ENCODE measurements at places on chromosomes 4 and X.

DNA sequence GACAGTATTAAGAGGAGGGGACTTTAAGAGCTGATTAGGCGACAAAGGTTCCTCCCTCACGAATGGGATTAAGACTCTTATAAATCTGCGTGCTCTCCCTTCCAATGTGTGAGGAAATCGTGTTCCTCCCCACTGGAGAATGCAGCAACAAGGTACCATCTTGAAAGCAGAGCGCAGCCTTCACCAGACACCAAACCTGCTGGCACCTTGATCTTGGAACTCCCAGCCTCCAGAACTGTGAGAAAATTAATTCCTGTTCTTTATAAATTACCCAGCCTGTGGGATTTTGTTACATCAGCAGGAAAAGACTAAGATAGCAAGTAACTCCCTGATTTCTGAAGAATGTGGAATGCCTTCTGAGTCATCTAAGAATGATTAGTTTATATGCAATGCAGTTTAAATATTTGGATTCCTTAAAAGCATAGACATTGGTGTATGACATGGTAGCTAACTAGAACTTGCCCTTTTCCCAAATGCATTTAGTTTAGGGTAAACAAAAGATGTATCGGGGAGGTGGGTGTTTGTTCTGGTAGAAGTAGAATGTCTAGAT is 86.1 kb downstream of the USP46 start:
- DNase-seq: no peak

DNA sequence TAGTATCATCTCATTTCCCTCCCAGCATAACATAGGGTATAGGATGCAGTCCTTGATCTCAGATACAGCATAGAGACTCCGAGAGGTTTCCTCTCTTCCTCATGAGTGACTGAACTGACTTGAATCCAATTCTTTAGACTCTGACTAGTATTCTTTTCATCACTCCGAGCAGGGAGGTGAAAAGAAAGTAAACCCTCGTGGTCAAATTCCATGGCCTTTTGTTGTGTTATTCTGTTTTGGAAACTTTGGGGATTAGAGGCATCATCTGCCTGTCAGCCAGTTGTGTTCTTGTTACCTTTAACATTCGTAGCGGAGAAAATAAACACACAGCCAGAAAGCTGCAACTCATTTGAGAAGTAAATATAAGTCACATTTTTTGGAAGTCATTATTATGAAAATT is 206.6 kb downstream of the ARHGAP10 start:
- no peak for DNase-seq

DNA sequence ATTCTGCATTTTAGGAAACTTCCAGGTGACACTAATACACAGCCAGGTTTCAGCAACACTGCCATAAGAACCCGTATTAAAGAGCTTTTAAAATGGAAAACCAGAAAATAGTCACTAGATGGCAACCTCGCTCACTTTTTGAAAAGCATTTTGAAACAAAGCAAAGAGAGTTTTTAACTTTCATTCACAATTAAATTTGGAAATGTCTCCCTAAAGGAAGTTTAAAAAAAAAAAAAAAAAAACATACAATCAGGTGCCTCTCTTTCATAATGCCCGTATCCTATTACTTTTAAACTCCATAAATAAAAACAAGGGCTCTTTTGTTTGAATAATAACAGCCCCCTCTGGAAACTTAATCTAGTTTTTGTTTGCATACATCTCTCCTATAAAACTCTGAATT is 20.3 kb downstream of the MEPE start:
- DNase-seq: no peak

DNA sequence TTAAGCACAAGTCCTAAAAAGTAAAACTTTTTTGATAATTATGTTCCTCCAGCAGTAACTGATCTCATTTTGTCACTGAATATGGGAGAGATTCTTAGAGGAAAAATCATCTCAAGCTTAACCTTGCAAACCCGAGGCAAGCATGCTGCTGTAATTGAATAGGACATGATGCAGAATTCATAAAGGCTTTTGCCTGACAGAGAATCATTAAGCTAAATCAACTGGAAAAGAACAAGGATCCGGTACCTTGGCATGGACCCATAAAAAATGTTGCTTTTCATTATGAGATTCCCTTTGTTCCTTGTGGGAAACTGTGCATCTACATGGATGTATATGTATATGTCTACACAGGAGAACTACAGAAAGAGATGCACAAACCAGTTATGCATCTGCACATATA is 149.1 kb downstream of the PAPSS1 start:
- no peak for DNase-seq

GRCh38 chrX:37867536-37868153 is 20.3 kb upstream of the DYNLT3 start:
- DNase-seq: no peak

DNA sequence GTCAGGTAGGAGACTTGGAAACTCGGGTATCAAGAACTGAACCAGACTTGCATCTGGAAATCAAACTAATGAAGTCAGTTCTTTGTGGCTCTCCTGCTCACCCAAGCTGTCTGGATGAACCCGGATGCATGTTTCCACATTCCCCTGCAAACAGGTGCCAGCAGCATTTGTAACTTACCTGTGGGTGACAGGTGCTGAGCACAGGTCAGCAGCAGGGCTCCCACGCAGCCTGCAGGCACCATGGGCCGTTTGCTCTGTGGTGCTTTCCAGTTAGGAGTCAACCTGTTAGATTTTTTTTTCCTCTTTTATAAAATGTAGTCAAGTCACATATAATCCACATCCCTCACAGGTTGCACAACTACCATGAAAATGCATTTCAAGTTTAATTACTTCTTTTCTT is 385.6 kb upstream of the ADGRL3 start:
- no peak for DNase-seq

DNA sequence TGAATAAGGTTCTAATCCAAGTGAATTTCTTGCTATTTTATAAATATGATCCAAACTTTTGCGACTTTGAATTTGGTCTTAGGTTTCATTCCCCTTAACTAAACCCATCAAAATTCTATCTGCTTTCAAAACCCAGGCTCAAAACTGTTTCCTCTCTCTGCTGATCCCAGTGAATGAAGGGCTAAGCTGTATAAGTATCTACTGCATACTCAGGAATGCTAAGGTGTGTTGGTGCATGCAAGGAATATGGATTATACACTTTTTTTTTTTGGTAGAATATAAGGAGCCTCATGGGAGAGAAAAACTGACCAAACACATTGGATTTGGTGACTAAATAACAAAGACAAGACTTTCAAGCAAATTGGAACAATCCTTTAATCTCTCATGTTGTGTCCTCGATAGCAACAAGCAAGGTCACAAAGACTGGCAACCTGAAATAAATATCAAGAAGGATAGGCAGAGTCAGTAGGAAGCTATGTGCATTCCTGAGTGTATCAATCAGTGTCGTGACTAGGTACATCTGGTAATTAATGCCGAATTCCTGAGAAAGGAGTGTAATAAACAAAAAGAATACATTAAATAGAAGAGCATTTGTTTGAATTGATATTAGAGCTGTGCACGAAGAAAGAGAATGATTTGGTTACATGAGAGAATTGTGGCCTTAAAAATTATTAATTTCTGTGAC is 74.3 kb upstream of the KCTD8 start:
- DNase-seq: no peak

DNA sequence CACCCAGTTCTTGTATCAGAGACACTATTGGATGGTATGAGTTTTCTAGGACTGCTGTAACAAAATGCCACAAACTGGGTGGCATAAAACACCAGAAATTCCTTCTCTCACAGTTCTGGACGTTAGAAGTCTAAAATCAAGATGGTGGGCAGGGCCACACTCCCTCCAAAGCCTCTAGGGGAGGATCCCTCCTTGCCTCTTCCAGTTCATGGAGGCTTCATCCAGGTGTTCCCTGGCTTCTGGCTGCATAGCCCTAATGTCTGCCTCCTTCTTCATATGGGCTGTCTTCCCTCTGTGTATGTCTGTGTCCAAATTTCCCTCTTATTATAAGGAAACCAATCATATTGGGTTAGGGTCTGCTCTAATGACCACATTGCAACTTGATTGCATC is 38.4 kb upstream of the RASL11B start:
- no peak for DNase-seq

All from SW 1271 (cell line).